Head of caudate nucleus (tissue), 42 donors: ENCODE measurements at places on chromosomes 12 and 14.

GRCh38 chr12:93174048-93174447, 203.7 kb upstream of the NUDT4 start:
- no peak for DNase-seq

DNA sequence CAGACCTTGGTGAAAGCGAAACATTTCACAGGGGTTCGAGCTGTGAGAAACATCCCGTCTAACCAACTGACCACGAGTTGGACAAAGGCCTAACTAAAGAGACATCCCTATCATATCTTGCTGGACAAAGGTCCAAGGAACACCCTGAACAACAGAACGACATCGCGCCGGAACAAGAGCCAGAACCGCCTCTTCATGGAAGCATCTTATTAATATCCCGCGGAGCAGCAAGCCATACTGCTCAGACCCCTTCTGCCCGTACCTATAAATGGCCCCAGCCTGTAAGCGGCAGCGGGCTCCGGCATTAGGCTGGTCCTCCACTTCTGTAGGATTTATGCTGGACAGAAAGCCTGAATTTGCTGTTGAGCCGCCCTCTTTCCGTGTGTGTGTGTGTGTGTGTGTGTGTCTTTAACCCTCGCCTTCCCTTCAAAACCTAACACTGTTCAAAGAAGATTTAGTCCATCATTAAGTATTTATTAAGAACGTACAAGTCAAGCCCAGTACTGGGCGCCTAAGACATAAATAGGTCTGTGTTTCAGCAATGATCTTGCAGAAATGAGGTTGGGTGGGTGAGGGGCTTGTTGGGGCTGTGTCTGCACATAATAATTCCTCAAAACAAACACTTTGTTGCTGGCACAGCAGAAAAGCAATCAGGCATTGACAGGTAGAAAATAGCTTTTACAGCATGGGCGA, 1.9 kb downstream of the SLC6A15 start:
- no peak for DNase-seq

GRCh38 chr12:79420146-79420618, 270.6 kb downstream of the PAWR start:
- no peak for DNase-seq

GRCh38 chr14:100589071-100589759, 2.0 kb upstream of the BEGAIN start:
- DNase-seq, result no peak

DNA sequence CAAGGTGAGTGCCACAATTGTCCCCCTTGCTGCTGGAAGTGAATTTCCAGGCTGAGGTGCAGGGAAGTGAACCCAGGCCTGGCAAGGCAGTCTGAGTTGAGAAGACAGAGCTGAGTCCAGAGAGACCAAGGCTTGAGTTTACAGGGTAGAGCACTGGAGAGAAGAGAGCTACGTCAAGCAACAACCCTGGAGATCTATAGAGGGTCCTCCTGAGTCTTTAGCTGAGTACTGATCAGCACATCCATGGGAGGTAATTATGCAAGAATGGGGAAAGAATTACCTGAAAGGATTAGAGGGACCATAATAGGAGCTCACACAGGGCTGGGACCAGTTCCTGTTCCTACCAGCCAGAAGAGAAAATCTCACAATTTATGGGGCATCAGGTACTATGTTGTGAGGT, 190.7 kb downstream of the NEDD1 start:
- no peak for DNase-seq
